Hepatocyte (in vitro differentiated cells): ENCODE measurements at places on chromosomes 12 and 14. TPM values are rescaled to one million over a fixed set of nuclear protein-coding genes. Genes with fewer than 3 reads are reported as not detected.

Gene C12orf54
- polyA plus RNA-seq = 0.34 and 2.7 TPM in 2 replicates

Gene SYT1
- 1.3 and 1.4 TPM in 2 replicates for polyA plus RNA-seq

Gene INHBE
- 6.1 and 15.1 TPM in 2 replicates for polyA plus RNA-seq

Gene POTEG
- not detected in 2 replicates for polyA plus RNA-seq

Gene SELPLG
- polyA plus RNA-seq = 1.5 and 1.8 TPM in 2 replicates

Gene ARMH4
- polyA plus RNA-seq = 8.1 and 11.3 TPM in 2 replicates

Gene LYZ
- polyA plus RNA-seq = 129 and 170 TPM in 2 replicates

Gene CLEC14A
- 1.1 and 1.9 TPM in 2 replicates for polyA plus RNA-seq

Gene EGLN3
- 14.9 and 17.2 TPM in 2 replicates for polyA plus RNA-seq

Gene PAPOLA
- polyA plus RNA-seq = 91.9 and 97.7 TPM in 2 replicates

Gene DPF3
- polyA plus RNA-seq = 0.21 and 0.73 TPM in 2 replicates

Gene IAPP
- polyA plus RNA-seq = not detected in 2 replicates

Gene SRRM4
- 0.01 and 0.05 TPM in 2 replicates for polyA plus RNA-seq

Gene RASAL1
- polyA plus RNA-seq = 0.22 and 0.74 TPM in 2 replicates

Gene SYT10
- 1.7 and 2.3 TPM in 2 replicates for polyA plus RNA-seq

Gene CPM
- 28.0 and 30.2 TPM in 2 replicates for polyA plus RNA-seq

Gene OLR1
- polyA plus RNA-seq = 6.4 and 20.8 TPM in 2 replicates

Gene LRTM2
- not detected in 2 replicates for polyA plus RNA-seq

Gene IL26
- not detected in 2 replicates for polyA plus RNA-seq

Gene PRIMA1
- 1.2 and 1.9 TPM in 2 replicates for polyA plus RNA-seq

Gene RASSF9
- polyA plus RNA-seq = 0.31 and 0.40 TPM in 2 replicates

Gene SRGAP1
- 9.2 and 12.3 TPM in 2 replicates for polyA plus RNA-seq

Gene PLXNC1
- polyA plus RNA-seq = 6.7 and 7.1 TPM in 2 replicates

Gene NKX2-1
- polyA plus RNA-seq = 2.2 and 7.3 TPM in 2 replicates

Gene PRKCH
- 7.1 and 8.7 TPM in 2 replicates for polyA plus RNA-seq

Gene LRFN5
- polyA plus RNA-seq = 1.8 and 3.3 TPM in 2 replicates

Gene FITM1
- 0.62 and 2.2 TPM in 2 replicates for polyA plus RNA-seq

Gene C12orf50
- polyA plus RNA-seq = not detected in 2 replicates

Gene WNT1
- not detected in 2 replicates for polyA plus RNA-seq

Gene TAS2R50
- not detected in 2 replicates for polyA plus RNA-seq

Gene CIROP
- not detected in 2 replicates for polyA plus RNA-seq

Gene CLEC2A
- 2.1 TPM in 1 of 2 replicates, not detected in the other for polyA plus RNA-seq

Gene ARID4A
- 17.2 and 24.8 TPM in 2 replicates for polyA plus RNA-seq

Gene C12orf56
- polyA plus RNA-seq = 0.56 and 1.4 TPM in 2 replicates

Gene KRT1
- not detected in 2 replicates for polyA plus RNA-seq

Gene DRAM1
- 27.2 and 28.2 TPM in 2 replicates for polyA plus RNA-seq

Gene MYF5
- not detected in 2 replicates for polyA plus RNA-seq

Gene CLEC4A
- 0.58 and 1.0 TPM in 2 replicates for polyA plus RNA-seq

Gene OAS1
- 18.6 and 24.2 TPM in 2 replicates for polyA plus RNA-seq

Gene BMP4
- 41.2 and 50.6 TPM in 2 replicates for polyA plus RNA-seq

Gene ACRBP
- 0.62 and 1.8 TPM in 2 replicates for polyA plus RNA-seq

Gene NTS
- polyA plus RNA-seq = 2.2 and 3.2 TPM in 2 replicates

Gene P3H3
- 38.6 and 47.3 TPM in 2 replicates for polyA plus RNA-seq

Gene SOX5
- polyA plus RNA-seq = 14.8 and 15.1 TPM in 2 replicates

Gene CCDC197
- not detected in 2 replicates for polyA plus RNA-seq

Gene KIF5A
- polyA plus RNA-seq = 0.18 TPM in 2 replicates

Gene HCAR2
- 3.7 and 5.0 TPM in 2 replicates for polyA plus RNA-seq

Gene MFAP5
- 0.15 and 1.0 TPM in 2 replicates for polyA plus RNA-seq

Gene LRRC10
- not detected in 2 replicates for polyA plus RNA-seq

Gene KRT80
- polyA plus RNA-seq = 1.2 and 1.5 TPM in 2 replicates

Gene LTBP2
- polyA plus RNA-seq = 6.7 and 7.6 TPM in 2 replicates

Gene TAS2R14
- 0.59 and 0.64 TPM in 2 replicates for polyA plus RNA-seq

Gene SLCO1A2
- 2.5 and 3.2 TPM in 2 replicates for polyA plus RNA-seq

Gene ACVRL1
- 1.4 and 2.4 TPM in 2 replicates for polyA plus RNA-seq

Gene RNASE4
- 31.1 and 44.5 TPM in 2 replicates for polyA plus RNA-seq

Gene LBHD2
- polyA plus RNA-seq = 0.21 TPM in 1 of 2 replicates, not detected in the other

Gene CCDC198
- 8.5 and 15.3 TPM in 2 replicates for polyA plus RNA-seq

Gene CCDC38
- 0.55 TPM in 1 of 2 replicates, not detected in the other for polyA plus RNA-seq

Gene SOS2
- 11.5 and 12.9 TPM in 2 replicates for polyA plus RNA-seq

Gene AKAP6
- polyA plus RNA-seq = 0.46 and 1.1 TPM in 2 replicates
